GM12892 (cell line): ENCODE measurements at places on chromosomes 7 and 10.

- DNase-seq: no peak
These were observed 746 bp downstream of the ARL5B start for GRCh38 chr10:18659819-18660535.

DNA sequence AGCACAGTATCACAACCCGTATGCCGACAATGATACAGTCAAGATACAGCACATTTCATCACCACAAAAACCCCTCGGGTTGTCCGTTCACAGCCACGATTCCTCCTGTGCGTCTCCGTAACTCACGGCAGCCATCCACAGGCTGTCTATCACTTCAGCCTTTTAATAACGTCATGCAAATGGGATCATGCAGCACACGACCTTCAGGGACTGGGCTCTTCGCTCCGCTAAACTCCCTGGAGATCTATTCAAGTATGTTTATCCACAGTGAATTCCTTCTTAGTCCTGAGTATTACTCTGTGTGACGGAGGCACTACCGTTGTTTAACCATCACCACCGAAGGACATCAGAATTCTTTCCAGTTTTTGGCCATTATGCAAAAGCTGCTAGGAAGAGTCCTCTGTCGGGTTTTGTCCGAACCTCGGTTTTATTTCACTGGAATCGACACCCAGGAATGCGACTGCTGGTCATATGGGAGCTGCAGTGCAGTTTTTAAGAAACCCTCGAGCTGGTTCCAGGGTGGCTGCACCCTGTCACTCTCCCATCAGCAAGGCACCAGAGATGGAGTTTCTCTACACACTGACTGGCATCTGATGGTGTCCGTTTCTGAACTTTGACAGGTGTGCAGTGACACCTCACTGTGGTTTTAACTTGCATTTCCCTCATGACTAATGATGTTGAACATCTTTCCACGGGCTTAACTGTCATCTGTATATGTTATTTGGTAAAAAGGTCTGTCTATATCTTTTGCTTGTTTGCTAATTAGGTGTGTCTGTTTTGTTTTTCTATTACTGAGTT is 193.6 kb downstream of the MAD1L1 start:
- DNase-seq: no peak

- no peak for DNase-seq
These were observed 683.8 kb upstream of the ANKRD30A start for GRCh38 chr10:36441557-36441956.

DNA sequence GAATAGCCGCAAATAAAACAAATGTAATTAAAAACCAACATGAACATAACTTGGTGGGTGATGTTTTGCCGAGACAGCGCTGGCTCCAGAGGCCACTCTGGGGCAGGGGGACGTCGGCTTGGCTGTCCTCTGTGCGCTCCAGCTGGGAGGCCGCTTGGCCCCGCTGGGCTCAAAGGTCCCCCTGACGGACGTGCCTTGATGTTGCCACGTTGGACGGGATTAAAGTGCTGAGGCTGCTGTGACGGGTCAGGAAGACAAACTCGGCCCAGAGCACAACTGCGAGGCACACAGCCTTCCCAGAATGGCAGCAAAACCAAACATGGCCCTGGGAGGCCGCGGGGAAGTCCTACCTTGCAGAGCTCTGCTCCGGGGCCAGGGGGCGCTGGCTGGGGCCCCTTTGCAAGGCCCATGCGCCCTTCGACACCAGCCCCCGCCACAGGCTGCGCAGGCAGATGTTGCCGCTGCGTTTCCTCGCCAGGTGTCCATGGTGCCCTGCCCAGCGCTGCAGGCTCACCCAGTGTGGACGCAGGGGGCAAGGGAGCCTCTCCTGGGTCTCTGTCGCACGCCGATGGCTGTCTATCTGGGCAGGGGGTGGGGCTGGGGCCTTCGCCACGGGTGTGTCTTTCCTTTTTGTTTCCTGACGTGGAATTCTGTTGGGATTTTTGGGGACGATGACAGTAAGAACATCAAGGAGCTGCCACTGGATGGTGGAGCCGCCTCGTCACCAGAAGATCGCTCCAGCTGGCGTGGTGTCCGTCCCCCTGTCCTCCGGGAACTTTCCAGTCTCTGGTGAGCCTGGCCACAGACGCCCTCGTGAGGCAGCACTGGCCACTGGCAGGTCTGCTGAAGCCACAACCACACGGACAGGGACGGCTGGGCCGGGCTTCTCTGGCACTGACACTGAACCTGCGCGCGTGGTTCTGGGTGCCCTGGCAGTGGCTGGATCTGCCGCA is 99.6 kb upstream of the DIP2C start:
- DNase-seq: no peak

GRCh38 chr7:38681882-38682281 is 50.7 kb upstream of the AMPH start:
- no peak for DNase-seq

DNA sequence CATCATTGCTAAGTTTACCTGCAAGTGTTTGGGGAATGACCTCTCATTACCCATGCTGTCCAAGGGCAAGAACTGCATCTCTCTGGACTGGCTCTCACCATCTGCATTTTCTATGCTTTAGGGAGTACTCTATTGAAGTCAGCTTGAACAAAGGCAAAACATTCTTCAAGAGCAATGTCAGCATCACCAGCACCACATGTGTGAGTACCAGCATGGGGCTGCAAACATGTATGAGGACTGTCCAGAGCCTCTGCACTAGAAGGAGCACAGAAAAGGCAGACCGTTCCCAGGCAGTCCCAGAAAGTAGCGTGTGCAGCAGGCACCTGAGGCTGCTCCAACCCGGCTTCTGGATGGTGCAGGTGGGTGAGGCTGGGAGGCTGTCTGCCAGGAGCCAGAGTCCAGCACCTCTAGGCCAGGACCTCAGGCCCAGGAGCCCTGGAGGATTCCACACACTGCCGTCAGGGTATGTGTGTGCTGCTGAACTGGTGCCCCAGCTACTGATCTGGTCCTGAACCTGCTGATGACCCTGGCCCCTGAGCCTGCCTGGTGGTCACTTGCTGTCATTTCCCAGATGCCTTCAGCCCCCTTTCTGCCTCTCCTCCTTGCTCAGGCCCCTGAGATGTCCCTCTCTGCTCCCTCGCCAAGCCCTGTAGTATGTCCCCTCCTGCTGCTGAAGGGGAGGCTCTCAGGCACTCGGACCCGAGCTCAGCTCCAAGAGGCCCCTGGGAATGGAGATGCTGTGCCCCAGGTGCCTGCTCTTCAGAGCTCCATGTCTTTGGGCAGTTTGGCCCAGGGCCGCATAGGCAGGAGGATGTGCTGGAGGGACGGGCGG is 20.7 kb downstream of the ANTXRL start:
- DNase-seq: no peak

- no peak for DNase-seq
These were observed 67.8 kb upstream of the PDCD4 start for GRCh38 chr10:110803830-110804338.
